ENCODE measurements at places on chromosomes 3 and 15. TPM values are rescaled to one million over a fixed set of nuclear protein-coding genes. Genes with fewer than 3 reads are reported as not detected.

GRCh38 chr3:13878281-13879101, 1.4 kb downstream of the WNT7A start:
- DNase-seq, result peak; percentile 55

DNA sequence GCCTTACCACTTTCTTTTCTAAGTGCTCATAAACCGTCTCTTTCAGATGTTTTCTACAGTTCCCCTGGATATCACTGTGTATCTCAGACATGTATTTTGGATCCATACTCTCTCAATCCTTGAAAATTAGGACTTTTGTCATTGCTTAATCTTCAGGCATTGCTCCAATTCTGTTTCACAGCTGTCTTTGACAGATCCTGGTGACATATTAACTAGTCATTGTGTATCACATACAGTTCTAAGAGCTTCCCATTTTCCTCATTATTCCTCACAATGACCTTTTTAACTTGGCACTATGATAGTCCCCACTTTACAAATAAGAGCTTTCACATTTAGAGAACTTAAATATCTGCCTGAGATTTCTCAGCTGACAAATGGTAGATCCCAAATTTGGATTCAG, 151.7 kb downstream of the CLSTN2 start:
- DNase-seq, result no peak

DNA sequence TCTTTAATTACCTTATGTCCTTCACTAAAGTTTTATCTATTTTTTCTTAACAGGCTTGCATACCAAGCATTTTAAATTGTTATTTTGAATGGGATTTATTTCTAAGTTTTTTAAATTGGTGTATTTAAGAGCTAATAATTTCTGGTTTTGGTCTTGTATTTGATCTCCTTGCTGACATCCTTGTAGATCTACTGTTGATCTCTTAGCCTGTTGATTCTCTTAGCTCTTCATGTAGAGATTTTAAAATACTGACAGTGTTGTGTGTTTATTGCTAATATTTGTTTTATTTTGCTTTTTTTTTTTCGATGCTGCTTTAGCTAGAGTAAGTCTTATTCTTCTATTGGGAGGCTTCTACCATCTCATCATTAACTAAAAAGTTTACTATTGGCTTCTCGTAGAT, 65.5 kb downstream of the PLCL2 start:
- no peak for DNase-seq

DNA sequence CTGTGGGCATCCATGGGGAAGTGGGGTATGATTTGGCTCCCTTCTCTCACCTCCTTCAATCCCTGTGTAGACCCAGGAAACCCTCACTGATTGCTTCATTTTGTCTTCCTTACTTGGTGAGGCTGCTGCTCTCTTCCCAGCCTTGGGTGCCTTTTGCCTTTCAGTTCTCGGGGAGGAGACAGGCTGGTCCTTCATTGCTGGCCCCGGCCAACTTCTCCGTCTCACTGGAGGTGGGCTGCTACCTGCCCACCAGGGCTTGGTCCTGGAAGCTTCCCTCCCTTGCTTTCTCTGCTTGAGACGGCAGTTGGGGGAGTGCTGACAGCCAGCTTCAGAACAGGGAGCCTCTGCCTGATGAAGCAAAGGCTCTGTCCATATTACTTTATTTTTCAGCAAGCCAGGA, 4.7 kb downstream of the FOXL2 start:
- no peak for DNase-seq

- DNase-seq, result no peak
Observed at GRCh38 chr3:122151480-122151879, 32.0 kb upstream of the CASR start.

- no peak for DNase-seq
Observed at GRCh38 chr3:99645277-99646106, 7.1 kb downstream of the COL8A1 start.

DNA sequence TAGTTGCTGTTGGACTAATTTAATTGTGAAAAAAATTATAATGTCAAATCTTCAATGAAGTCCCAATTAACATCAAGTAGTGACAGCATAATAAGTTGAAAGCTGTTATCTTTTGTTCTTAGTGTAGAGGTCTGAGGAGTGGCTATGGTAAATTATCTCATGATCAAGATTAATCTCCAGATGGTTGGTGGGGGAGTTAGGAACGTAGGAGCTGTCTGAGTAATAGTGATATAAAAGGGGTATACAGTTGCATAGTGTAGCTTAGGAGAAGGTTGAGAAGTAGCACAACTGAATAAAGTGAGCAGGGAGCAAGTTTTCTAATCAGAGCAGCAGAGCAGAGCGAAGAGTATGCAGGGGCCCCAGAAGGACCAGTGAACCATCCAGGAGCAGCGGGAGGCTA, 19.5 kb downstream of the TMOD2 start:
- no peak for DNase-seq

DNA sequence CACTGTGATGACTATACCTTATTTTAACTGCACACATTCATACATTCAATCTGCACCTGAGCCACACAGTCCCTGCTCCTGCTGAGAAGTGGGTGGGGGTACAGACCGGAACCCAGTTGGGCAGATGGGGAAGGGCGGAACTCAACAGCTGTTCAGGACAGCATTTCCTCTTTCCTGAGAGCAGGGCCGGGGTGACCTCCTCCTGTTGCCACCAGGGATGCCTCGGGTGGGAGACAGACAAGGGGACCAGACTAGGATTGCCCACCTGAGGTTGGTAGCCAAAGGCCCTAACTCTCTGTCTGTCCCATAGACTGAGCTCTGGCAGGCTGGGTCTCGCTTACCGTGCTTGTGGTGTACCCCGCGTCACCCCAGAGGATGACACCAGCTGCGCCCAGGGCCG, 3.9 kb downstream of the HYAL2 start:
- DNase-seq, result no peak

DNA sequence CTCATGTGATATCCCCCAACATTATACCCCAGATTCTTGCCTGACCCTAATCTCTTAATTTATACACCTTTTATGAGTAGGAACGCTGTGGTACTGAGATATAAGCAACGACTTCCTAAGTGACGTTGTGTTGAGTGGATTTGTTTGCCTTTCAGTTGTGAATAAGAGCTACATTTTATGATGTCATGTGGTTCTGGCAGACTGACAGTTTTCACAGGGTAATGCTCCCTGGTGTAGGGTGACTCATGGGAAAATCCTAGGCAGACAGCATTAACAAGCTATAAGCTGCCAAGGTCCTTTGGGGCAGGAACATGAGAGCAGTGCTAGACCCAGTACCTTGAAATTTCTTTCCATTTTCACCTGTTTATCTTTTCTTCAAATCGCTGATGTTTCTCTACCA, 11.2 kb downstream of the C3orf52 start:
- DNase-seq, result no peak

- DNase-seq, result no peak
Observed at GRCh38 chr3:147518465-147518864, 109.3 kb downstream of the ZIC1 start.

- DNase-seq, result no peak
Observed at GRCh38 chr3:138498991-138499390, 64.6 kb downstream of the ESYT3 start.

- DNase-seq, result no peak
Observed at GRCh38 chr3:48835650-48836366, 11.9 kb downstream of the PRKAR2A start.

DNA sequence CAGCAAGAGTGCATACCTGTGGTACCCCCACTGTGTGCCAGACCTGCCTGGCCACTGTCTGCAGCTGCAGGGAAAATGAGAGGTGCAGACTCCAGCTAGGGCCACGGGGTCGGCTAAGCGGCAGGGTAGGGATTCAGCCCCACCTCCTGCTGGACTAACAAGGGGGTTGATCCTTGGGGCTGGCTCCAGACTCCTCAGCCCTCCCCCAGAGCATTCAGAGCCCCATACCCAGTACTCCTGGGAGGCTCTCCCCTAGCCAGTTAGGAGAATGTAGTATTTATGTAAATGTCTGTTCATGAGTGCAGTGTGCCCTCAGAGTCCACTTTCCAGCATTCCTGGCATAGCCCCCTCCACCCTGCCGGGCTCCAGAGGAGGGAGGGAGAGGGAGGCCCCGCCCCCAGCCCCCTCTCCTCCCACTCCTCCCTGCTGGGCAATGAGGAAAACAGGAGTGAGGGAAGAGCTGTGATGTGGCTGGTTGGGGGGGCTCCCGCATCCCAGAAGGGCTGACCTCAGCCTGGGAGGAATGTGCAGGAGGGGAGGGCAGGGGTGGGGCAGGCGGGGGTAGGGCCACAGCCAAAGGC, 4.5 kb upstream of the SEMA3B start:
- DNase-seq, result peak; percentile 85

- no peak for DNase-seq
Observed at GRCh38 chr3:195609229-195609628, 25.5 kb upstream of the APOD start.

DNA sequence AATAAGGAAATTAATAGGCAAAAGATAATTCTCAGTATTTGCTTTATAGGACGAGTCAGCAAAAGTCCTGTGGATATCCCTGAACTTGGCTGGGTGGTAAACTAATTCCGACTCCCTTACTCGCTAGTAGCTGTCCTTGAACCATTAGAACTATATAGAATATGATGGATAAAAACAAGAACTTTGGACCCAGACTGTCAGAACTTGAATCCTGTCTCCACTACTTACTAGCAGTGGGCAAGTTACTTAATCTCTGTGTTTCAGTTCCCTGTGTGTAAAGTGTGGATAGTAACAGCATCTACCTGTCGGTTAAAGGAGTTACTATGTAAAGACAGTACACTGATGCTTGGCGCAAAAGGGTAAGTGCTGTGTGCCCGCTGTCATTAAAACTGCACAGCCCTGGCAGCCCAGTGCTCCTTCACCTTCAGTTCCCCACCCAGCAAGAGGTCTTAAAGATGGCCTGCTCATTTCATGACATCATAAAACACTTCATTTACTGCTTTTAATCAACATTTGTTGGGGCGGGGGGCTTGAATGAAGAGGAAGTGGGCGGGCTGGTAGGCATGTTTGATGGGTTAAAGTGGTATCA, 7.3 kb downstream of the TPM1 start:
- DNase-seq, result no peak

- no peak for DNase-seq
Observed at GRCh38 chr3:150094150-150094933, 123.6 kb upstream of the PFN2 start.

GRCh38 chr15:44775953-44776352, 39.6 kb downstream of the TRIM69 start:
- no peak for DNase-seq

DNA sequence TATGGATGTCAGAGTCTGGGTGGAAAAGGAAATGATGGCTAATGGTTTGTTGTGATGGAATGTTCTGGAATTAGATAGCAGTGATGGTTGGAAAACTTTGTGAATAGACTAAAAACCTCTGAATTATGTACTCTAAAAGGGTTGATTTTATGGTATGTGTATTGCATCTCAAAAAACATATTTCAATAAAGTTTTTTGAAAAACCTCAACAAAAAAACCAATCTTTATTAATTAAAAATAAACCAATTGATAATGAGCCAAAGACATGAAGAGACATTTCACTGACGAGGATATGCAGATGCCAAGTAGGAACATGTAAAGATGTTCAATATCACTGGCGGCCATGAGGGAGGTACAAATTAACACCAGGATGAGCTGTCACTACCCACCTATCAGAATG, 70.0 kb upstream of the STIMATE start:
- no peak for DNase-seq

GRCh38 chr3:49719214-49719884, at the start of gene AMIGO3:
TSS of gene AMIGO3 (minus strand) at chr3:49719684. CDS start at chr3:49719465, 219 bp downstream.
- peak; percentile 97 for DNase-seq

DNA sequence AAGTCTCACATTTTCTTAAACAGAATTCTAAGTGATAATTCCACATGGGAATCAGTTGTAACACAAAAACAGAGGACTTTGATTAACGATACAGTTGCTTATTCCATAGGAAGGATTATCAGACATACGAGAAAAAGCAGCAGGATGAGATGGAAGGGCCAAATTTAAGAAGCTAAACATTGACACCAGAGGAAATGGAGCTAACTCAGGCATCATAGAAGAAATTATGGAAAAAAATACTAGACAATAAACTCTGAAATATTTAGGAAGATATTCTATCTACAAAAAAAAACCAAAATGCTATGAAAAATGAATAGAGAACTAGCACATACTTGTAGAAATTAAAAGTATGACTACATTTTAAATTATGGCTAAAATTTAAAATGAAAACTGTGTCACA, 776.1 kb downstream of the ROBO1 start:
- no peak for DNase-seq

The SERINC4 gene
- 0.43 TPM for total RNA-seq

The TGM4 gene
- total RNA-seq, result not detected

The EFCC1 gene
- 1.7 TPM for total RNA-seq

The MEIS2 gene
- 40.3 TPM for total RNA-seq

The CAPN3 gene
- 14.8 TPM for total RNA-seq

The SH2D7 gene
- total RNA-seq, result not detected

The MELTF gene
- 10.8 TPM for total RNA-seq

The TERC gene
- 0.86 TPM for total RNA-seq

The ASB14 gene
- total RNA-seq, result 5.8 TPM

The SI gene
- total RNA-seq, result not detected

The NR1I2 gene
- total RNA-seq, result 0.08 TPM

The HDGFL3 gene
- 50.5 TPM for total RNA-seq

Measured in cardiac septum (tissue), 1 donor.